Stimulated activated CD4-positive, alpha-beta T cell treated with anti-CD3 and anti-CD28 coated beads, Interleukin-4, amount 100 ng/mL, for 1 hour (primary cell): ENCODE measurements at places on chromosomes 12 and 14.

- DNase-seq = no peak
Measured at GRCh38 chr14:21070083-21070609, at the start of gene ARHGEF40. Gene ARHGEF40 (plus strand): TSS chr14:21070304. CDS start chr14:21070397, 93 bp downstream.

- no peak for DNase-seq
Measured at GRCh38 chr14:93967637-93968250, 8.6 kb downstream of the ASB2 start.

DNA sequence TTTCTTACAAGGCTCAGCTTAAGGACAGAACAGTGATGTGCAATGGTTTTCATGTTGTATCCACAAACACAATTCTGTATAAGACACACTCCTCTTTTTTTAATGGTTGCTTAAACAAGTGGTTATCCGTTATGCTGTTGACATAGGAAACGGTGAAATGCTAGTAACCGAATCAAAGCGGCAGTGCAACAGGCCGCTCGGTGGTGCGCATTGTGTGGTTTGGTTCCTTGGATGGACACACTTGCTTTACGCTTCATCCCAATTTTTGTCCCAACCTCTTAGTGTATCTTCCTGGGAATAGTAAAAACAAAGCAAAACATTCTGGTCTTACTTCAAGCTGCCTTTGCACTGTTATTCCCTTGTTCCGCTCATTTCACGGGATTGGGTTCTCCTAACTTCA, 650 bp upstream of the PTGER2 start:
- no peak for DNase-seq

GRCh38 chr12:130336723-130337487, 782 bp upstream of the PIWIL1 start:
- no peak for DNase-seq

DNA sequence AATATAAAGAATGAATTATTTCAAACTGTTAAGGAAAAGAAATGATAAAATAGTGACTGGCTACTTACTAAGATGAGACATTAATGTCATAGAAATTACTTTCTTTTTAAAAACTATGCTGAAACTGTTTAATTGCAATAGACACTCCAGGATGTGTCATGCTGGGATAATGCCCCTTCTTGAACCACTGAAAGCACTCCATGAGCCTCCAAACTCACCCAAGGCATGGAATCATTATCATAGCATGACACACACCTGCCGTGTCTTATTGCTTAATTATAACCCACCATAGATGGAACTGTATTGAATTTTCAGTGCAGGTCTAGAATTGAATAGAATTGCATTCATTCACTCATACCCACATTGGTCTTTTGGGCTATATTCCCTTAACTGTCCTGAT, 4.3 kb downstream of the MBIP start:
- no peak for DNase-seq

- no peak for DNase-seq
Measured at GRCh38 chr14:49483268-49483667, 102.9 kb downstream of the RPS29 start.

DNA sequence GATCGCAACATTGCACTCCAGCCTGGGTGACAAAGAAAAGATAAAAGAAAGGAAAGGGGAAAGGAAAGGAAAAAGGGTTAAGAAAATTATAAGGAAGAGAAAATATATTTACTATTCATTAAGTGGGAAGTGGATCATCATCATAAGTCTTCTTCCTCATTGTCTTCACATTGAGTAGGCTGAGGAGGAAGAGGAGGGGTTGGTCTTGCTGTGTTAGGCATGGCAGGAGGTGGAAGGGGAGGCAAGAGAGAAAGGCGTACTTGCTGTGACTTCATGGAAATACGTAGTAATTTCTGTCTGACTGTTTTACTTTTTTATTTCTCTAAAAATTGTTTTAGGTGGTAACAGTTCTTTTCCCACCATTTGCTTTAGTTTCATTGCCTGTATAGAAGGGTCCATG, 26.2 kb downstream of the FAM177A1 start:
- DNase-seq = no peak

GRCh38 chr14:104076743-104077142, 8.8 kb upstream of the ASPG start:
- DNase-seq = no peak

- no peak for DNase-seq
Measured at GRCh38 chr12:49366096-49366651, 1.1 kb upstream of the SPATS2 start.

GRCh38 chr14:68623826-68624225, 169.0 kb downstream of the ZFP36L1 start:
- DNase-seq = no peak

- DNase-seq = no peak
Measured at GRCh38 chr12:42575717-42576116, 13.8 kb downstream of the PRICKLE1 start.

DNA sequence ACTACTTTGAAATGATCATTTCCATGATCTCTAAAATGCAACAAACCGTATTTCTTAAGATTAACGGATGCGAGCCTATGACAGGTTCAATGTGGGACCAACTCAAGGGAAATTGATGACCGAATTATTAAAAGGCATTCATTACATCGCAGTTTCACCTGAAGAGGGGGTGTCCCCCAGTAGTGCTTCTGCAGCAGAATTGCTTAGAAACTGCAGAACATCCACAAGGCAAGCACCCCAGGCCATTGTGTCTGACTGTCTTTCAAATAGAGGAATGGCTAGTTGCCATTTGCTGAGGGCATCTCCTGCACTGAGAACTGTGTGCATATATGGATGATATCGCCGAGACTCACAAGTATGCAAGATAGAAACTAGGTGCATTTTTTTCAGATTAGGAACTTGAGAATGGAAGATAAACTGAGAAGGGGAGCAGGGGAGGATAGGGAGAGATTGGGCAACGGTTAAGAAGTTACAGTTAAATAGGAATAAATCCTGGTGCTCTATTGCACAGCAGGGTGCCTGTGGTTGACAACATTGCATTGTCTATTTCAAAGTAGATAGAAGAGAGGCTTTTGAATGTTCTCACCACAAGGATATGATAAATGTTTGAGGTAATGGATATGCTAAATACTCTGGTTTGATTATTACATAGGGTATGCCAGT, 234.3 kb upstream of the PLEKHG7 start:
- DNase-seq = no peak
